Jurkat, Clone E6-1 (cell line): ENCODE measurements at places on chromosomes 1 and 21.
A peak's percentile ranks its signal among the peaks of the same experiment; 100 is the strongest.

DNA sequence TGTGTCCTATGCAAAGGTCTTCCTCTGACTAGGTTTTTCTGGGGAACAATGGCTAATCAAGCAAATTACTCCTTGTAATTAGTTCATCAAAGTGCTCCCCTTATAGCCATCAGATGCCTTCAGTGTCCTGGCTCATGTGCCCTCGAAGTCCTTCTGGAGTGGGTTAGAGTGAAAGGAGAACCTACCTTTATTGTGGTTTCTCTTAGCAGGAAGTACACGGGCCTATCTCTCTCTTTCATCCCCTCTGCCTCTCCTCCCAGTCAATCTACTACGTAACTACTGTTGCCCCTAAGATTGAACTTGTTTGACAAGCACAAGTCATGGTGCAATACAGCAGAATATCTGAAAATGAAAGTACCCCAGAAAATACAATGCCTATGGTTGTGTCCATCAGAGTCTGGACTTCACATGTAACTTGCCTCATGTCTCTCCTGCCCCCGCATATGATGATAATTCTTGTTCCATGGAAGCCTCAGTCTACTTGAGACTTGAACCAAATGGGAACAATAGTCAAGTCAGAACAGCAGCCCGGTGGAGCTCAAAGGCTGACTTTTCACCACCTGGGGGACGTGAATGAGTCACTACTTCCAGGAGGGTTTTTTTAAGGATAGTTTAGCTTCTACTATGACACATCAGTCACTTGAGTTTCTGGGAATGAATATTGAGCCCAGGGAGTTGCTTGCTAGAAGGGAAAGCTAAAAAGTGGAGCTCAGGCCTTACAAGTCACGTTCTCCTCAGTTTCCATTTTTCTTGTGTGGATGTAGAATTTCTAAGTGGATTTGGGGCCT, 243.6 kb downstream of the TNR start:
- no peak for DNase-seq

DNA sequence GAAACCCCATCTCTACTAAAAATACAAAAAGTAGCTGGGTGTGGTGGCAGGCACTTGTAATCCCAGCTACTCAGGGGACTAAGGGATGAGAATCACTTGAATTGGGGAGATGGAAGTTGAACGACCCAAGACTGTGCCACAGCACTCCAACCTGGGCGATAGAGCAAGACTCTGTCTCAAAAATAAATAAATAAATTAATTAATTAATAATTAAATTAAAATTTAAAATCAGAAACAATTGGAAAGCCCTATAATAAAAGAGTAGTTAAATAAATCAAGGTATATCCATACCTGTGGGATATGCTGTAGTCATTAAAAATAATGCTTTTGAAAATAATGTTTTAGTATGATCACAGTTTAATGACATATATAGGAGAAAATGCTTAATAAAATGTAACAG, 15.6 kb upstream of the DDAH1 start:
- no peak for DNase-seq

DNA sequence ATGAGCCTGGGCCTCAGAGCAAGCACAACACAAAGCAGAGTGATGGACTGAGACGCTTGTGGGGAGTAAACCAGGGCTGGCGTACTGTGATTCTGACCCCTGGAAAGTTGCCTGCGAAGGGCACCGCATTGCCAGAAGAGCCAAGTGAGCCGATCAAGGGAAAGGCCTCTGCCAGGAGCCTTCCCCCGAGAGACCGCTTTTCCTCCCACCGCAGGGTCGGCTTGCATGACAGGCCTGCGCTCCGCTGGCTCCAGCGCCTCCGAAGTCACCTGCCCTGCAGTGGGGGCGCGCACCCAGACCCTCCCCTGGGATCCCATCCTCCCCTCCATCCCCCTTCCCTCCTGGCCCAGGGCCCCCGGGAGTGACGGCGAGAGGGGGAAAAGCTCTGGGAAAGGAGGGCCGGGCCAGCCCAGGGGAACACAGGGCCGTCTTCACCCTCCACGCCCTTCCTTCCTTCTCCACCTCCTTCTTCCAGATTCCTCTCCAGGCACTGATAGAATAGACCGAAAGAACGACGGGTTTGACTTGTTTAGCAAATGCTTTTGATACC, 165.0 kb downstream of the TRIM33 start:
- no peak for DNase-seq

GRCh38 chr1:24391882-24392603, 21.5 kb downstream of the STPG1 start:
- DNase-seq: peak; percentile 27

- DNase-seq: no peak
These were observed 25.5 kb downstream of the SYT2 start for GRCh38 chr1:202684716-202685115.

DNA sequence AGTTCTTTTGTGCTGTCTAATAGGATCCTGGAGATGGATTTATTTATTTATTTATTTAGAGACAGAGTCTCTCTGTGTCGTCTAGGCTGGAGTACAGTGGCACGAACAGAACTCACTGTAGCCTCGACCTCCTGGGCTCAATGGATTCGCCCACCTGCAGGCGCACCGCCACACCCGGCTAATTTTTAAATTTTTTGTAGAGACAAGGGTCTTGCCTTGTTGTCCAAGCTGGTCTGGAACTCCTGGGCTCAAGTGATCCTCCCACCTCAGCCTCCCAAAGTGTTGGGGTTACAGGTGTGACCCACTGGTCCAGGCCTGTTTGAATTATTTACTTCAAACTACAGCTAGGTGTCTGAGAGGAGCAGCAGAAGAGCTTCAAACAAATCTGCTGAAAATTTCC, 9.6 kb upstream of the SPEN start:
- no peak for DNase-seq

DNA sequence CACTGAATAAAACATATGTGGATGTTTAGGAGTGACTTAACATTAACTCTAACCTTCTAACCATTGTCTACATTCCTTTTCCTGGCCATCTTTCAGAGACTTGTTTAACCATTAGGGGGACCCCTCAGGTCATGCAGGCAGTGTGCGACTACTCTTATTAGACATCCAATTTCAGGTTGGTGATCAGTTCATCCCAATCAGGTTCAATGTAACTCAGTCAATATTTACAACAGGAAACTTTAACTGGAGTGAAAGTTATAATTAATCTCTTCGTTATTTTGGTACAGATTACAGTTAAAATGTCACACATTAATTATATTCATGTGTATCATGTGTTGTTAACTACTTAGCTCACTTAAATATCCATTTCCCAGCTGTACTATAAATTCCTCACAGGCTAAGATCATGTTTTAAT, 68.8 kb upstream of the RGS1 start:
- peak; percentile 7 for DNase-seq

- peak; percentile 1 for DNase-seq
These were observed 81.2 kb upstream of the RAB3GAP2 start for GRCh38 chr1:220353229-220354012.

GRCh38 chr1:91066538-91066937, 44.7 kb upstream of the ZNF644 start:
- DNase-seq: no peak

DNA sequence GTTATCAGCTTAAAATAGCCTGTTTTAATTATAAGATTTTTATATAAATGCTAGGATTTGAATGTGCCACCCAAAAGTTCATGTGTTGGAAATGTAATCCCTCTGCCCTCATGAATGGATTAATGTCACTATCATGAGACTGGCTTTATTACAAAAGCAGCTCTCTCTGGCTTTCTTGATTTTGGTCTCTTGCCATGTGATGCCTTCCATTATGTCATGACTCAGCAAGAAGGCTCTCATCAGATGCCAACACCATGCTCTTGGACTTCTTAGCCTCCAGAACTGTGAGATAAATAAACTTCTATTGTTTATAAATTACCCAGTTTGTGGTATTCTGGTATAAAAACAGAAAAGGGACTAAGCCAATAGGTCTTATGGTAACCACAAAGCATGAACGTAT, 6.9 kb upstream of the PRSS38 start:
- no peak for DNase-seq

DNA sequence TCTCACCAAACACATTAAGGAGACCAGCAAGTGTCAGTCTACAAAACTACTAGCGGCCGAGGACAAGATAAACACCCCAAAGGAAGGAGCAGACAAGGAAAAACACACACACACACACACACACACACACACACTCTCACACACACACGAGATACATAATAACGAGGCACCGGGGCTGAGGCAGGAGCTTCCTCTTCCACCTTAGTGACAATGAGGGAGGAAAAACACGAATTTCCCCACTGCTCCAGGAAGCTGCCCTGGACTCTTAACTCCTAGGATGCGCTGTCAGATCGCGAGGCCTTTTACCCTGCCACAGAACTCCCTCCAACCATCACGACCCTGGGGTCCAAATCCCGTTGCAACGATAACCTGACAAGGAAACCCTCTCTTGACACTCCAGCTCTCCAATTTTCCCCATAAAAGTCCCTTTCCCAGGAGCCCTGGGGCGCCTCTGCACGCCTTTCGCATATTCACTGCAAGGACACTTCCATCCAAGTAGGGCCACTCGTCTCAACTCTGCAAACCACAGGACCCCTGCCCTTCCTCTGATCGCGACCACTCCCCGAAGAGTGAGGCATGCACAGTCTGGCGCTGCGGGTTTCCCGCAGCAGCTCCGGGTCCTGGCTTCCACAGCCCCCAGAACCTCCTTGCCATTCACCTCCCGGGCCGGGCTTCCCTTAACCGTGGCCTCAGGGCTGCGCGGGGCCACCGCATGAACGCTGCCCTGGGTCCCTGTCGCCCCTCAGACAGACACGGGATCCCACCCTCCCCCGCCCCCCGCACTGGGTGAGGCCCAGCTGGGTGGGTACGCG, 581 bp downstream of the ETV3 start:
- DNase-seq: peak; percentile 42

DNA sequence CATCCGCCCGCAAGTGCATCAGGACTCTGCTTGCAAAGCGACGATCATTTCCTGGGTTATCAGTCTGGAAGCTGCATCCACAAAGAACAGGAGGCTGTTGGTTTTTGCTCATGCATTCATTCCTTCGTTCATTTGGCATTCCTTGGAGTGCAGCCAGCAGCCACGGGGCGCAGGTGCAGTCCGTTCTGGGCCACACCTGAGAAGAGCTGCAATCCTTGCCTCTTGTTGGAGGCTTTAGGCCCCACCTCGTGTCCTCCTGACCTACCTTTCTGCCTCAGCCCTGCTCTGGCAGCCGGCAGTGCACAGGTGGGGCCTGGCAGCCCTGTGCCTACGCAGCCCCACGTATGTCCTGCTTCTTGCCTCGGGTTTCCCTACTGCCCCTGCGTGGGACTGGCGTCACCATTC, 19.6 kb upstream of the C2CD2 start:
- no peak for DNase-seq

GRCh38 chr1:233019778-233020325, 69.4 kb downstream of the NTPCR start:
- no peak for DNase-seq

- DNase-seq: no peak
These were observed 42.6 kb downstream of the BACE2 start for GRCh38 chr21:41210426-41211059.

GRCh38 chr1:28236656-28237322, 865 bp downstream of the ATP5IF1 start:
- no peak for DNase-seq

GRCh38 chr1:10188133-10188650, 22.2 kb upstream of the KIF1B start:
- DNase-seq: no peak

DNA sequence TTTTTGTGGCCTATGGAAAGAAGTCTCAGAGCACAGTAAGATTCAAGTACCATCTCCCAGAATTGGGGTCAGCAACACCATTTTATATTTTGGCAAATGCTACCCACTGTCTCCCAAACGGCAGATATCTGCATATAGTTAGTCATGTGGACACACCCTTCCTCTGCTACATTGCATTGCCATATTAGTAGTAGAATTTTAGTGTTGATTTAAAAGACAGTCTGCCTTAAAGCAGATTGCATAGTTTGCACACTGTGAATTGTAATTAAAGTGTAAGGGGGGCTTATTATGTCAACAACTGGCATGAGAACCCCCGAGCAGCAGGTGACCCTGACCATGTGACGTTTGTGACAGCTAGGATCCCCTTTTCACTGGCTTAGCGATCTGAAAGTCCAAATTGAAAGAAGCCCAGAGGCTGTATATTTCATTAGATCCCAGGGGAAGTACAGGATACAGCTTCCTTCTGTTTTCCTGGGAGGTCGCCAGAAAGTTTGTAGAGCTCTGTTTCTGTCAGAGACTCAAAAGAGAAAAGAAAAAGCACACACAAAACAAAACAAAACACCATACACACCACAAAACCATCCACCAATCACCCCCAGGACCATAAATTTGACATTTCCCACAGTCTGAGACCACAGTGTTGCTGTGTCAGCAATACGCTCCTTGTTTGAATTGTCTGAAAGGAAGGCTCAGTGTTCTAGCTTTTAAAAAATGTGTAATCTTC, 172.4 kb downstream of the NFIA start:
- no peak for DNase-seq

DNA sequence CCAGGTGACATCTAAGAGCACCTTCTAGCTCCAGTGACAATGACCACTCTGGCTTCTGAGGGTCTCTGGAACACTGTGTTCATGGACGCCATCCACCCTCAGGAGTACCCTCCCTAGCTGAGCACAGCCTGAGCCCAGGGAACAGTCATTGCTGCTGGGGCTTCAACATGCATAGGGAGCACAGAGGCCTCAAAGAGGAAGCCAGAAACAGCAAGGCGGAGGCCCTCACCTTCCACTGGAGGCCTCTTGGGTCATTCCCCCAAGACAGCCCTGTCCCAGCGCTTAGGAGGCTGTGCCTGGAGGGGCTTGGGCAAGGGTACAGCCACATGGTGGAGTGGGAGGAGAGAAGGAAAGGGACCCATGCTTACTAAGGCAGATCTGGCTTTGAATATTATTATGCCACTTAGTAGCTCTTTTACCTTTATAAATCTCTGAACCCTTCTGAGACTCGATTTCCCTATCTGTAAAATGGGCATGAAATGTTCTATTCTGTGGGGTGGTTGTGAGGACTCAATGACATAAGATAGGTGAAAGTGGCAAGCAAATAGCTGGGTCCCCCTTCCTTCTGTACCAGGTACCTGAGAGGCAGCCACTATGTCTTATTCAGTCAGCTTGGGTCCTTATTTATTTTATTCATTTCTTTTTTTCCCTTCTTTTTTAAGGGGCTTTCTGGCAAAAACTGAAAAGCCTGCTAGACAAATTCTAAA, 32.8 kb downstream of the PTAFR start:
- no peak for DNase-seq

DNA sequence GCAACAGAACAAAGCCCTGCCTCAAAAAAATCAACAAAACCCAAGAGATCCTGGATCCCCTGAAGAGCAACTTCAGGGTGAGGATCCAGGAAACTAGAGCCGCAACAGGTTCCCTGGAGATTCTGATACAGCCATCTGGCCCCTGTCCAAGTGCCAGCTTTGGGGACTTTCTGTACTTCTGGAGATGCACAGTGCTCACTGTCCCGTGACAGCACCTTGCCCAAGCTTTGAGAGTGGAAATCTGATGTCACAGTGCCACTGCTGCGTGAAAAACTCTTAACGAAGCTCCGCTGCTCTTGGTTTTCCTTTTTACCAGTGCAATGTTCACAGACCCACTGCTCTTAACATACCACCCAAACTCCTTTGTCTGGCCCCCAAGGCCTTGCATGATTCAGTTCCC, 26.3 kb downstream of the STK40 start:
- DNase-seq: no peak

GRCh38 chr1:205947024-205947423, 3.8 kb upstream of the SLC26A9 start:
- DNase-seq: no peak

- DNase-seq: no peak
These were observed 64.9 kb upstream of the F3 start for GRCh38 chr1:94606471-94606870.

GRCh38 chr21:39048574-39048973, 134.7 kb downstream of the PSMG1 start:
- DNase-seq: no peak
